ENCODE measurements at places on chromosomes 7 and 10. TPM values are rescaled to one million over a fixed set of nuclear protein-coding genes. Genes with fewer than 3 reads are reported as not detected.
A peak's percentile ranks its signal among the peaks of the same experiment; 100 is the strongest.

GRCh38 chr10:123538401-123539320, 127.5 kb upstream of the GPR26 start:
- H3K4me3 ChIP-seq, result no peak overlapping the region
- peaks cover 6% of the 10 kb centered on the region for H3K4me1 ChIP-seq
- no peaks in the 10 kb centered on the region for H3K36me3 ChIP-seq
- H3K27ac ChIP-seq, result no peak overlapping the region
- no peaks in the 10 kb centered on the region for H3K27me3 ChIP-seq

ARHGEF5 gene
- 33.9 TPM for total RNA-seq

DNA sequence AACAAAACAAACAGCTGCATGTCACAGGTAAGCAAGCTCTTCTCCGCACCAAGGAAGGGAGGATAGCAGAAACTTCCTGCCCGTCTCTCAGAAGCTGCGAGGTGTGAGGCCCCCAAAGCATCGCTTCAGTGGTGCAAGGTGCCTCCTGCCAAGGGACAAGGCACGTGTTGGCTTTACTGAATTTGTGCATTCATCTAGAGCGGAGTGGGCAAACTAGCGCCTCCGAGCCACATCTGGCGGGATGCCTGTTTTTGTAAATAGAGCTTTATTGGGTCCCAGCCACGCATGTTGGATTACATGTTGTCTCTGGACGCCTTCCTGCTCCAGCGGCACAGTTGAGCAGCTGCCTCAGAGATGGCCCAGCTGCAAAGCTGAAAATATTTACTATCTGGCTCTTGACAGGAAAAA, 27.7 kb downstream of the PHYH start:
- H3K36me3 ChIP-seq, result no peaks in the 10 kb centered on the region
- H3K27ac ChIP-seq, result no peak overlapping the region
- H3K27me3 ChIP-seq, result no peaks in the 10 kb centered on the region
- peaks cover 10% of the 10 kb centered on the region for H3K4me1 ChIP-seq
- DNase-seq, result peak; percentile 39
- no peak overlapping the region for H3K4me3 ChIP-seq

- no peaks in the 10 kb centered on the region for H3K4me1 ChIP-seq
- H3K36me3 ChIP-seq, result peaks cover 19% of the 10 kb centered on the region
- H3K27me3 ChIP-seq, result no peaks in the 10 kb centered on the region
These were observed 59.4 kb downstream of the SHH start for GRCh38 chr7:155752756-155753445.

DNA sequence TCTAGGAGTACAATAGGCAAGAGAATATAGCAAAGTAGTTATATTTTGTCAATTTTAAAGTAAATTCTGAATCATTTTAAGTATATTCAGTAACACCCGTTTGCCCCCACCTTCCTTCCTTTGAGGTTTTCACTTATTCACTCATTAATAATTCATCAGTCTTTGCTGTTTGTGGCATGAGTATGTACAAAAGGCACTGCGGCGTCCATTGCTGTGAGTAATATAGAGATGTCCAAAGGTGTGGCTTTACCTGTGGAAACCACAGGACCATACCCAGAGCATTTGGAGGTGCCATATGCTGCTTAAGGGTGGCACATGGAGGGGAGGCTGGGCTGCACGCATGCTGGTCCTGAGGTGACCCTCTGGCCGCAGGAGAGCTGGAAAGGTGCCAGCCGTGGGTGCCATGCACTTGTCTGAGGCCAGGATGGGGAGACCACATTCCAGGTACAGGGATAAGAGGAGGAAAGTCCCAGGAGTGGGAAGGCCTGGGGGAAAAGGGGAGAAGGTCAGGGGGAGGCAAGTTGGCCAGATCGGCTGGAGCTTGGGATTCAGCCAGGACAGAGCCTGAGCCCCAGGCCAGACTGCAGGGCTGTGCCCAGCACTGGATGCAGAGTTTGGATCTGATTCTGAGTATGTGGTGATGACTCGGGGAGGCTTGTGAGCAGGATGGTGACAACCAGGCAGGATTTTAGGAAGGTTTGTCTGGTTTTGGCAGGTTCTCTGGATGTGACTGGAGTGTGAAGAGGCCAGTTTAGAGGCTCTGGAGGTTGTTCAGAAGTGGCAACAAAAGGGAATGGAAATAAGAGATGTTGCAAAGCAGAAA, 223.4 kb downstream of the MGMT start:
- no peaks in the 10 kb centered on the region for H3K4me1 ChIP-seq
- no peak for DNase-seq
- peaks cover 2% of the 10 kb centered on the region for H3K36me3 ChIP-seq

- H3K27me3 ChIP-seq, result no peaks in the 10 kb centered on the region
- H3K27ac ChIP-seq, result no peak overlapping the region
- H3K4me1 ChIP-seq, result no peaks in the 10 kb centered on the region
- no peaks in the 10 kb centered on the region for H3K36me3 ChIP-seq
- DNase-seq, result no peak
These were observed 48.9 kb upstream of the ELMO1 start for GRCh38 chr7:37497576-37497975.

DNA sequence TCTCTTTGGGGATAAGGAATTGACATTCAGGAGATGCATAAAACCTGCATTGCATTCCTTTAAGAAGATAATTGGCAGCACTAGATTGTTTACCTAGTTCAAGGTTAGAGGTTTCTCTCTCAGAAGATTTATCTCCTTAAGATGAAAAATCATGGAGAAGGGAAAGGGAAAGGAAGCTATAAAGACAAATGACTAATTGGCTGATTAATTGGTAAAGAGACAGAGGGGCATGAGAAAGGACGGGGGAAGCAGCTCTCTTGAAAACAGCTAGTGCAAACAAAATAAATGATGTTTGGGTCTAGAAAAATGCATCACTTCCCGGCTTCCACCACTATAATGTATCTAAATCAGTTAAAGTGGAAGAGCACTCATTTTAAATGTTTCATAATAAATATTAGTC, 941.2 kb downstream of the XPNPEP1 start:
- H3K27me3 ChIP-seq, result no peaks in the 10 kb centered on the region
- H3K27ac ChIP-seq, result no peak overlapping the region
- DNase-seq, result no peak

ASZ1 gene
- total RNA-seq, result not detected

GRCh38 chr10:116312548-116312947, 11.7 kb upstream of the CCDC172 start:
- H3K36me3 ChIP-seq, result no peaks in the 10 kb centered on the region
- H3K4me1 ChIP-seq, result no peaks in the 10 kb centered on the region
- no peak for DNase-seq
- no peak overlapping the region for H3K27ac ChIP-seq

GRCh38 chr10:62067560-62067959, 166.1 kb downstream of the ARID5B start:
- no peaks in the 10 kb centered on the region for H3K36me3 ChIP-seq
- H3K4me3 ChIP-seq, result no peak overlapping the region
- H3K27me3 ChIP-seq, result no peaks in the 10 kb centered on the region
- no peaks in the 10 kb centered on the region for H3K4me1 ChIP-seq
- H3K27ac ChIP-seq, result no peak overlapping the region

DNA sequence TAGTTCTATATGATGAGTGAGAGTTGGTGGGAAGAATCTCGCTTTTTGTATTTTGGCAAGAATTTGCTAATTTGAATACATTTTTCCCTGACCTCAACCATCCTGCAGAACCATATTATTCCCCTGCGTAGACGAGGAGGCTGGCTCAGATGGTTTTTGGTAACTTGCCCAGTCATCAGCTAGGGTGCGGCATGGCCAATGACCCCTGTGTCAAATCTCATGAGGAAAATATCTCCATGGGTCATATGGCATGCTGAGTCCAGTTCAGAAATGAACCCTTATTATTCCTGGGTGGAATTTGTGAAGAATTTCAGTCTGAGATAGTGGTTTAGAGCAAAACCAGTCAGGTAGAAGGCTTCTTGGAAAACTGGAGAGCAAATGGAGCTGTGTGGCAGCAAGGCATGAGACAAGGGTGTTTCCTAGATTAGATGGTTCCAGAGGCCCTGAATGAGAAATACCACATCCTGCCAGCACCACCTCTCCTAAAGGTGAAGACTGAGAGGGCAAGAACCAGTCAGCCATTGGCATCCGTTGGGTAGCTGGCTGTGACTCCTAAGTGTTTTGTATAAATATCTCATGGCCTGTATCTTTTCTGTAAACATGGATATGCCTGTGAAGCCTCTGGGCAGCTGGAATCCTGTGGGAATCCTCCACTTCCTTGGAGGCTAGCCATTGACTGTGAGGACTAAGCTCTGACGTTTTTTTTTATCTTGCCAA, 5.8 kb upstream of the UPP1 start:
- DNase-seq, result no peak
- H3K4me1 ChIP-seq, result peaks cover 9% of the 10 kb centered on the region
- H3K4me3 ChIP-seq, result no peak overlapping the region
- no peaks in the 10 kb centered on the region for H3K36me3 ChIP-seq
- H3K27me3 ChIP-seq, result no peaks in the 10 kb centered on the region
- no peak overlapping the region for H3K27ac ChIP-seq

DNA sequence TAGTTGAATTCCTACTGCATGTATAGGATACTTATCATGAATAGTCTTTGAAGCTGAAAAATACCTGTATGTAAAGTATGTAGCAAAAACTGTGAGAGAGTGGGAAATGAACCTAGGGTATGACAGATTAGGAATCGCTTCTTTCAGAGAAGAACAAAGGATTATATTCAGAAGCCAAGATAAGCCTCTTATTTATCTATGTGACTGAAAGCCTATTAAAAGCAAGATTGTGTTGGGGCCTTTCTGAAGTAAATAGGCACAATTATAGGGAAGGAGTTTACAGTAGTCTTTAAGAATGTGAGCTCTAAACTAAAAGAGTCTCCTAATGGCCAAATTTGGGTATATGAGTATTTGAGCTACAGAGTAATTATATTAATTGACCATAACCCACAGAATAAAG, 102.1 kb downstream of the MTERF1 start:
- no peaks in the 10 kb centered on the region for H3K36me3 ChIP-seq
- H3K27ac ChIP-seq, result no peak overlapping the region
- H3K4me3 ChIP-seq, result no peak overlapping the region

DNA sequence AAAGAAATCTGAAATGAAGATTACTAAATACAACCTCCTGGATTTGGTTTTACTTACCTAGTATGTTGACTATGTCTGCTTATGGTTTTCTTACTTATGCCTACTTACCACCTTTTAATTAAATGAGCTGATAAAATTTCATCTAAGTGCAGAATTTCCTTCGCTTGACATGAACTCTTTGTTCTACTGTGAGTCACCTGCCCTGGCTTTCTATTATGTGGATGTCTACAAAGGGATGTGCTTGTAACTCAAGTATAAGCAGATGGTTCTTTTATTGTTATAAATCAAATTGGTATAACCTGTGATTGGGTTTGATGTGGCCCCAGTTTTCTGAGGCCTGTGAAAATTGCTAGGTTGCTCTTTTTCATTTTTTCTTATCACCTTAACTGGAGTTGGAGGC, 389.1 kb upstream of the ANKRD30A start:
- DNase-seq, result no peak
- peaks cover 2% of the 10 kb centered on the region for H3K36me3 ChIP-seq
- no peaks in the 10 kb centered on the region for H3K4me1 ChIP-seq
- no peak overlapping the region for H3K27ac ChIP-seq

DNA sequence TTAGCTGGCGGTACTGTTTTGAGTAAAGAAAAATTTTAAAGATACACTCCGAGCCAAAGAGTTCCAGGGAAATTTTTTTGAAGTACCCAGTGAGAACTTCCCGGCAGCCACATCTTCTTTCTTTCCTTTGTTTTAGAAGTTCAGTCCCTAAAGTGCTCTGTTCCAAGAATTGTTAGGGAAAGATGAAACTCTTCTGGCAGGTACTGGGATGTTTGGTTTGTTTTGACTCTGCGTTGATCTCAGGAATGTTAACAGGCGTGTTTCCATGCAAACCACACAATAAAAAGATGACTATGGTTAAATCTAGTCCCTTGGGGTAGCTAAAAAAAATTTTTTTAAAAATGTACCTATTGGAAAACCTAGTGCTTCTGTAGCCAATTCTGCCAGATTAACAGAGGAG, 224.7 kb upstream of the PHYHIPL start:
- no peak for DNase-seq
- no peaks in the 10 kb centered on the region for H3K27me3 ChIP-seq
- no peak overlapping the region for H3K4me3 ChIP-seq
- H3K27ac ChIP-seq, result no peak overlapping the region
- H3K36me3 ChIP-seq, result no peaks in the 10 kb centered on the region

DNA sequence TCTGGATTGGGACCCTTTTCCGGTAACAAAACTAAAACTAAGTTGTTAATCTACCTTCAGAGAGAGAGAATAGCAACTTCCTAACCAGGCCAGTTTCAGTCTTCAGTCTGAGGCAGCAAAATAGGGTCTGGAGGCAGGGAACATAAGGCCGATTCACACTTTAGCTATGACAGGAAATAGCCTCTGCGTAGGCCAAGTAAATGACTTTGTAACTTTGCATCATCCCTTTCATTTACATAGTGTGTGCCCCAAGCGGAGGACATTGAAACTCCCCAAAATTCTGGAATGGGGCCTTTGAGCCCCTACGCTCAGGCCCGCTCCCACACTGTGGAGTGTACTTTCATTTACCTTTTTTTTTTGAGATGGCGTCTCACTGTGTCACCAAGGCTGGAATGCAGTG, 1.7 kb upstream of the UPP1 start:
- H3K27ac ChIP-seq, result peak overlapping the region; percentile 54
- peaks cover 12% of the 10 kb centered on the region for H3K36me3 ChIP-seq
- H3K4me3 ChIP-seq, result peak overlapping the region; percentile 16

GRCh38 chr10:43197834-43198681, 59.8 kb downstream of the CSGALNACT2 start:
- H3K27ac ChIP-seq, result no peak overlapping the region
- no peak overlapping the region for H3K4me3 ChIP-seq
- H3K27me3 ChIP-seq, result no peaks in the 10 kb centered on the region
- DNase-seq, result peak; percentile 32
- no peaks in the 10 kb centered on the region for H3K4me1 ChIP-seq
- H3K36me3 ChIP-seq, result peaks cover 30% of the 10 kb centered on the region

GRCh38 chr10:69045441-69046300, 42.2 kb upstream of the SRGN start:
- DNase-seq, result no peak
- no peak overlapping the region for H3K4me3 ChIP-seq
- no peak overlapping the region for H3K27ac ChIP-seq
- H3K36me3 ChIP-seq, result no peaks in the 10 kb centered on the region
- H3K4me1 ChIP-seq, result no peaks in the 10 kb centered on the region
- no peaks in the 10 kb centered on the region for H3K27me3 ChIP-seq

LBX1 gene
- total RNA-seq, result not detected

DNA sequence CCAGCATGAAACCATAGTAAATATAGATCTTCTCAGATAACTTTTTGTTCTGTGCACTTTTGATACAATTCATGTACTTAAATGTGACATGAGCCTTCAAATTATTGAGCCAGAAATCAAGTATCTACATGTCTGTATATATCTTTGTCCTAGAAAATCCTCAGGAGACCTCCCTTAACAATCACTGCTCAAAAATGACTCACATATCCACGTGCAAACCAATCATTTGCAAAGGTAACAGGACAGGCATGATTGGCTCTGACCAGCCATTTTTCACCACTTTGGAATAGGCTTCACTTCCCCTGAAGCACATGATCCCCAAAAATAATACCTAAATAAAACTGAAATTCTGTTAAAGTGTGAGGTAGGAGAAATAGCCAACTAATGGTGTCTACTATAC, 902.5 kb downstream of the PCDH15 start:
- no peak for DNase-seq
- no peak overlapping the region for H3K27ac ChIP-seq
- H3K4me3 ChIP-seq, result no peak overlapping the region
- peaks cover 2% of the 10 kb centered on the region for H3K4me1 ChIP-seq

GRCh38 chr10:126684171-126684745, 13.8 kb upstream of the C10orf90 start:
- no peak overlapping the region for H3K4me3 ChIP-seq
- no peak for DNase-seq
- H3K27me3 ChIP-seq, result no peaks in the 10 kb centered on the region
- H3K36me3 ChIP-seq, result no peaks in the 10 kb centered on the region
- no peak overlapping the region for H3K27ac ChIP-seq

Data from H9 (cell line).